Stimulated activated CD8-positive, alpha-beta memory T cell treated with anti-CD3 and anti-CD28 coated beads, Interleukin-7, amount 100 ng/mL, for 48 hours (primary cell): ENCODE measurements at places on chromosomes 5 and 9.
A peak's percentile ranks its signal among the peaks of the same experiment; 100 is the strongest.

- DNase-seq = no peak
Observed at GRCh38 chr9:75116306-75116705, 28.0 kb downstream of the OSTF1 start.

- DNase-seq = no peak
Observed at GRCh38 chr5:106397700-106398099, 1273.0 kb downstream of the EFNA5 start.

- no peak for DNase-seq
Observed at GRCh38 chr5:74500110-74500917, 140.2 kb downstream of the ENC1 start.

- DNase-seq = no peak
Observed at GRCh38 chr5:159359408-159359807, 29.1 kb upstream of the IL12B start.

- no peak for DNase-seq
Observed at GRCh38 chr5:107208867-107209266, 461.9 kb downstream of the EFNA5 start.

GRCh38 chr5:135694012-135694411 lies 115.2 kb upstream of the CXCL14 start:
- no peak for DNase-seq

GRCh38 chr5:98880151-98880550 lies 48.7 kb downstream of the CHD1 start:
- DNase-seq = peak; percentile 16

DNA sequence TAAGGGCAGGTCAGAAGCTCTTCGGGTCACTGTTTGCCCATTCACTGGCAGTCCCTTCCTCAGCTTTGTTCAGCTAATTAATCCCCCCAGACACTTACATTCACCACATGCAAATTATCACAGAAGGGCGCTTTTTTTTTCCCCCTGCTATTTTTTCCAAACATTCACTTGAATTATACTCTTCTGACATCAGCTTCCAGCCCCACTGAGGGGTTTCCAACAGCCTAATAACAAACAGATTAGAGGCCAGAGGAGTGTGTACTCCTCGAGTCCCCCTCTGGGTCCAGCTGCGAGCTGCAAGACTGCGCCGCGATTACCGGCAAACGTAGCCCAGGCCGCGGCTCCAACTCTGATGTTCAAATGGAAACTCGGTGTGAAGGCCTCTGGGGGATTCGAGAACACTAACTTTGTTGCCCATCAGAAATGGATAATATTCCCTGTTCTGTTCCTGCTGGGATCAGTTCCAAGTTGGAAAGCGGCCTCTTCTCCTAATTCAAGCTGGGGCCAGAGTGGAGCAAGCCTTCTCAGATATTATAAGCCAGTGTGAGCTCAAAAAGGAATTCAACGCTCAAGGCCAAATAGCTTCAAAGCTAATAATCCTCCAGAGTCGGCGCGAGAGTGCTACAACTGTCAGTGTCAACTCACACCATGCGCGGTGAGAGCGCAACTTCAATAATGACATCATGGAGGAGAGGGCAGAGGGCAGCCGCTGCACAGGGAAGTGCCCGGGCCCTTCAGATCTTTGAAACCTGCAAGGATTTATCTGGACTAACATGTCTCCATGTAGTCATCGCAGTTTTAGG lies 560.8 kb downstream of the BNC2 start:
- DNase-seq = no peak

DNA sequence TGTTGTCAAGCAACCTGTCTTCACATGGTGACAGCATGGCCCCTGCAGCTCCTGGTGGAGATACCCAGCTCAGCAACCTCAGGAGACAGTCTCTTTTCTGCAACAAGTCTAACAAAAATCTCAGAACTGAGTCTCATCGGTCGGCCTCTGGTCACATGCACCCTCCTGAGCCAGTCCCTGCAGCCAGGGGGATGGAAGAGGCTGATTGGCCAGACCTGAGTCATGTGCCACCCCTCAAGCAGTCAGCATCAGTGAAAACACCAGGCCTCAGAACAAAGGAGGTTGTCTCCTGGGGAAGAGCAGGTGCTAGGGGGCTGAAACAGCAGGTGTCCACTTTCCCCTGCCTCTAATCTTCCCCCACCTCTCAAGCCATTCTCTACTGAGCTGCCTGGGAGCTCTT lies 54.4 kb downstream of the SMIM23 start:
- DNase-seq = no peak

GRCh38 chr5:1096838-1097237 lies 15.0 kb downstream of the SLC12A7 start:
- no peak for DNase-seq

DNA sequence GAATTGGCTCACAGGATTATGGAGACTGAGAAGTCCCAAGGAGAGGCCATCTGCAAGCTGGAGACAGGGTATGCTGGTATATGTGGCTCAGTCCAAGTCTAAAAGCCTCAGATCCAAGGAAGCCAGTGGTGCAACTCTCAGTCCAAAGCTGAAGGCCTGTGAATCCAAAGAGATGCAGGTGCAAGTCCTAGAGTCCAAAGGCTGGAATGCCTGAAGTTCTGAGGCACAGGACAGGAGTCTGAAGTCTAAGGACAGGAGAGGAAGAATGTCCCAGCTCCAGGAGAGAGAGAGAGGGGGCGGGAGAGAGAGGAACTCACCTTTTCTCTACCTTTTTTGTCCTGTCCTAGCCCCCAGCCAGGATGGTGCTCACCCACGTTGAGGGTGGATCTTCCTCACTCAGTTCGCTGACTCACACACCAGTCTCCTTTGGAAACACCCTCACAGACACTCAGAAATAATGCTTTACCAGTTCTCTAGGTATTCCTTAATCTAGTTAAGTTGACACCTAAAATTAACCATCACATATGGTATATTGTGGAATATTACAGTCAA lies 49.6 kb downstream of the KCNN2 start:
- no peak for DNase-seq

GRCh38 chr9:15374825-15375224 lies 47.9 kb upstream of the SNAPC3 start:
- DNase-seq = no peak

- DNase-seq = no peak
Observed at GRCh38 chr9:98007251-98007928, 24.2 kb downstream of the ANP32B start.

- DNase-seq = no peak
Observed at GRCh38 chr5:158162479-158163034, 303.6 kb upstream of the CLINT1 start.

DNA sequence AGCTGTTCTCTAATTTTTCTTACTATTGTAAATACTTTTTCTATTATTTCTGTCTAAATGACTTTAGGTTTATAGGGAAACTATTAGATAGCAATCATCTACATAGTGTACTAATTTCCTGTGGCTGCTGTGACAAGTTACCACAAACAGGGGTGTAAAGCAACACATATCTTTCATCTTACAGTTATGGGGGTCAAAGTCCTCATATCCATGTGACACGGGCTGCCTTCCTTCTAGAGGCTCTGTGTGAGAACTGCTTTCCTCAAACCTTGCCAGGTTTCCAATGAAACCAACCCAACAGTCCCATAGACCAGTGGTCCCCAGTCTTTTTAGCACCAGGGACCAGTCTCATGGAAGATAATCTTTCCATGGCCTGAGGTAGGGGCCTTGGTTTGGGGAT lies 189.1 kb downstream of the ROR2 start:
- no peak for DNase-seq

DNA sequence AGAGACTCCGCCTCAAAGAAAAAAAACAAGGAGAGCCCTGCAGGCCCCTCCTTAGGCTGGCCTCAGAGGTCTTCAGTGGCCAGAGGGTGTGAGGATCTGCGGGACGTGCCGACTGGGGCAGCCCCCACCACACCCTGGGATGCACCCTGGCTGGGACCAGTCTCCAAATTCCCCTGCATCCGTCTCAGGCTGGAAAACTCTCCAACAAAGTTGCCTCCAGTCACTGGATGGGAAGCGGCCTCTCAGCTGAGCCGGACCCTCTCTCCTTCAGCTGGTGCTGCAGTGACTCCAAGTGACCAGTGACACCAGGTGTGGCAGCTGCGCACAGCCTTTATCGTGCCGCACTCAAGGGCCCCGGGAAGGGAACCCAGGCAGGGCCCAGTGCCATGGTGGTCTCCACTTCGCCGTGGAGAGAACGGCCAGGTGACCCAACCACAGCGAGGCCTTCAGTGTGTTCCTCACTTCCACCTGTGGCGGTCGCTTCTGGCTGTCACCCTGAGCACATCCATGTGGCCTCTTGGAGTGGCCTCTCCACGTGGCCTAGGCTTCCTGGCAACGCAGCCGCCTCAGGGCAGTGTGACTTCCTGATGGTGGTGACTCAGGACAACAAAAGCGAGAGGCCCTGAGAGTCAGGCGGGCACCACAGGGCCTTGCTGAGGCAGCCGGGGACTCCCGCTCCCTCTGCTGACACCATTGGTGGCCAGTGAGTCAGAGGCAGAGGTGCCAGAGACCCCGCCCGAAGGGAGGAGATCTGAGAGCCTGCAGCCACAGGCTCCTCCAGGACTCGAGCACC lies 19.3 kb upstream of the CAMSAP1 start:
- peak; percentile 82 for DNase-seq

- DNase-seq = no peak
Observed at GRCh38 chr9:35705836-35706430, 16.2 kb upstream of the TPM2 start.

- DNase-seq = no peak
Observed at GRCh38 chr5:56516035-56516434, 282.9 kb upstream of the ANKRD55 start.

- no peak for DNase-seq
Observed at GRCh38 chr5:57862471-57862911, 379.9 kb upstream of the ACTBL2 start.

- no peak for DNase-seq
Observed at GRCh38 chr5:156913719-156914370, 49.2 kb downstream of the TIMD4 start.

GRCh38 chr5:140083120-140083519 lies 30.8 kb upstream of the PURA start:
- DNase-seq = no peak

- DNase-seq = no peak
Observed at GRCh38 chr9:121839726-121840500, 188.5 kb downstream of the DAB2IP start.

- DNase-seq = no peak
Observed at GRCh38 chr5:54689411-54690251, 172.1 kb downstream of the SNX18 start.

DNA sequence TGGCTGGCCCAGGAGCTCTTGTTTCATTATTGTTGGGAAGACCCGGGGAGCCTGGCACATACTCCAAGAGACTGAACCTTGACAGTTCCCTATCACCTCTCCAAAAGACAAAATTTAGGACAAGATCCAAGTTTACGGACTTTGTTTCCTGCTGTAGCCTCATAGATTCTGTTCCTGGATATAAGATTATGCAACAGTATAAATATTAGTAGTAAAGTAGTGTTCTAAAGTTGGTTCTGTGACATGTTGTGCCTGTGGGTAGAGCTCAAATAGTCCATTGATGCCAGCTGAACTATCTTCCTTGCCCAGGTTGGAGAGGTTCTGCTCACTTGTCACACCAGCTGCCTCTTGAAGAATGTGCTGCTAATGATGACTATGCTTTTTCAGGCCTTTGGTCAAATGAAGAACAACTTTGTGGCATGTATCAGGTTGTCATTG lies 430.2 kb downstream of the DMAC1 start:
- DNase-seq = no peak

DNA sequence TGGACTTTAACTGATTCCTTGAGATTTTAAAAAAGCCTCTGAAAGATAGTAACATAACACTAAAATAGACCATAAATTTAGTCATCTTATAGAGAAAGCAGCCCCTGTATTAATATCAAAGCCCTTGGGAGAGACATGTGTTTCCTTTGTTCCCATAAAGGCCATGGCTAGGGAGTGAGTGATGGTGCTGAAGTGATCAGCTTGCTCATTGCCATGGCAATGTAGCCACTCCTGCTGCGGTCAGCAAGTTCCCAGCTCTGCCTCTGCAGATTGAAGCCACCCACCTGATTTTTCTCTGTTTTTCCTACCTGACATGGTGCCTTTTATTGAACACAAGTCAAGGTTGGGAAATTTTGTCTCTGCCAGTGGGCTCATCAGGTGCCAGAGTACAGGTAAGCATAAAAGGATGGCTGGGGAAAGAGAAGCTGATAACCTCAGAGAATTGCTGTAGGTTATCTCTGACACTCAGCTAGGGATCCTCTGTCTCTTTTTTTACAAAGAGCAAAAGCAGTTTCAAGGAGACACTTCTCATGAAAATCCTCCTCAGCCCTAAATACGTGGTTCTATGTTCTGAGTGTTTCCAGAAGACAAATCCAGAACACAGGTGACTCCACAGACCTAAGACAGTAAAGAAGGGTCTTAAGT lies 296.3 kb upstream of the NMUR2 start:
- DNase-seq = no peak

GRCh38 chr9:89835666-89836065 lies 230.9 kb downstream of the GADD45G start:
- no peak for DNase-seq

DNA sequence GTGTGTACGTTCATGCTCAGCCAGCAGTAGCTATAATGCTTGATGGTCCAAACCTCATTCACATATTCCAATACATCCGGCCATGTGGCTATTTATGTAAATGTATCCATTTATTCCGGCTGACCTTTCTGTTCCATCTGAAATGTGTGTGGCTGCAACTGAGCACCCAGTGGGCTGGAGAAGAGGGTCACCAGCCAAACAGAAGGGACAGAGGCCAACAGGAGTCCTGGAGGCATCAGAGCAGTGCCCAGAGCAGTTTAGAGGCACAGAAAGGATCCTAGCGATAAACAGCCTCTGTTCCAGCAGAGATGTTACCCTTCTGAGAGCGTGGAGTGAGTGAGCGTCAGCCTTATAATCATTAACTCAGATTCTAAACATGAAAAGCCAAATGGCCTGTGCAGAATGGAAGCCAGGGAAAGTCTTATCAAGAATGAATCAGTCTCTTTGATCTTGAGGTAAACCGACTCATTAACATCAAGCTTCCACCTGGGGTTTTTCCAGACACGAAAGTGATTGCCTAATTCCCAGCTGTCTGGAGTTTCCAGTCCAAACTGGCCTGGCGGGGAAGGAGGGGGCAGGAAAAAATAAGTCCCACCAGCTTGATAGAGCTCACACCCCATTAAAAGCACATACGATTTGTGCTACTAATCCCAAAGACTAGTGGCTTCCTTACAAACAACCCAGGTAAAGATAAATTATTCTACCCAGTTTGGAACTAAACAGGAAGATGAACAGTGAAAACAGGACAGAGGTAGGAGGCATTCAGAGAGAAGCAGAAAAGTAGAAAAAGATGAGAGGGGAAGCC lies 55.7 kb downstream of the SUSD1 start:
- DNase-seq = no peak

DNA sequence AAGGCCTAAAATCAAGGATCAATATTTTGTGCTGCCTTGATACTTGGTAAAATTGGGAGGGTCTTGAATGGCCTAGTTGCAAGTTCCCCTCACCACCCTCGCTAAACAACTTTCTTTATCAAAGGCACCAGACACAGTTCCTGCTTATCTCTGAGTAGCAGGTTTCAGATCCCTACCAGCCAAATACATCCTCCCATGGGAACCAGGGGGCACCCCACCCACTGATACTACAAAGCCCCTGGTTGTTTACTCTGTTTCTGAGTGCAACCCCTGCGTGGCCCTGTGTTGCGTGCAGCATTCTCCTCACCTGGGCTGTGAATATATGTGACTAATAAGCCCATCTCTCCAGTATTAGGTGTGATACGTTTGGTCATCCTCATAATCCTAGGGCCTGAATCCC lies 314.9 kb downstream of the DRD1 start:
- no peak for DNase-seq

GRCh38 chr5:138563340-138564118 lies 11.7 kb downstream of the HSPA9 start:
- DNase-seq = no peak
